ENCODE measurements at places on chromosomes 5 and 9. TPM values are rescaled to one million over a fixed set of nuclear protein-coding genes. Genes with fewer than 3 reads are reported as not detected.

GRCh38 chr9:129608561-129609481, 12.1 kb downstream of the C9orf50 start:
- H3K36me3 ChIP-seq, result no peaks in the 10 kb centered on the region
- H3K4me1 ChIP-seq, result peaks cover 38% of the 10 kb centered on the region
- H3K27ac ChIP-seq, result peak overlapping the region; percentile 86

- no peaks in the 10 kb centered on the region for H3K27me3 ChIP-seq
- H3K4me3 ChIP-seq, result no peak overlapping the region
- DNase-seq, result no peak
- H3K4me1 ChIP-seq, result no peaks in the 10 kb centered on the region
- H3K27ac ChIP-seq, result no peak overlapping the region
These were observed 755.8 kb upstream of the EDIL3 start for GRCh38 chr5:85140471-85140870.

GRCh38 chr9:115594557-115594956, 476.6 kb upstream of the TNC start:
- no peak overlapping the region for H3K27ac ChIP-seq
- no peaks in the 10 kb centered on the region for H3K4me1 ChIP-seq
- no peaks in the 10 kb centered on the region for H3K27me3 ChIP-seq

DNA sequence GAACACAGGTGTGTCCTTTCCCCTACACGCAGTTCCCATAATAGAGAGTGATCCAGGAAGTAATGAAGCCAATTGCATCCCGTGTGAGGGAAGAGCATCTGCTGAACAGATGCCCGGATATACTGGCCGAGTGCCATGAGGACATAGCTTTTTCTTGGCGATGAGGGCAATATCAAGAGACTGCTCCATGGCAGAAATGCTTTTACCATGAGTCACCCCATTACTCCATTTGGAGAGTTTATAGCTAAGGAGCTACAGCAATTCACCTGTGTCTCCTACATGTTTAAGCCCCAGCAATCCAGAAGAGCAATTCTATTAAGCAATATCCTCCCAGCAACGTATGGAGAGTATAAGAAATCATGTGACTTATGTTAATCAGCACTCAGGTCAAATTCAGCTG, 222.0 kb upstream of the KLF4 start:
- no peak overlapping the region for H3K4me3 ChIP-seq
- no peaks in the 10 kb centered on the region for H3K4me1 ChIP-seq
- no peaks in the 10 kb centered on the region for H3K36me3 ChIP-seq
- peak; percentile 89 for DNase-seq
- peak overlapping the region; percentile 61 for H3K27ac ChIP-seq

The ODF2 gene
- total RNA-seq, result 14.1 TPM

The PNPLA7 gene
- total RNA-seq, result 95.4 TPM

The ISCA1 gene
- 38.4 TPM for total RNA-seq

GRCh38 chr5:93209476-93209875, 371.5 kb downstream of the NR2F1-AS1 start:
- H3K4me3 ChIP-seq, result no peak overlapping the region
- DNase-seq, result no peak
- no peaks in the 10 kb centered on the region for H3K4me1 ChIP-seq
- no peak overlapping the region for H3K27ac ChIP-seq

The MED22 gene
- total RNA-seq, result 25.0 TPM

DNA sequence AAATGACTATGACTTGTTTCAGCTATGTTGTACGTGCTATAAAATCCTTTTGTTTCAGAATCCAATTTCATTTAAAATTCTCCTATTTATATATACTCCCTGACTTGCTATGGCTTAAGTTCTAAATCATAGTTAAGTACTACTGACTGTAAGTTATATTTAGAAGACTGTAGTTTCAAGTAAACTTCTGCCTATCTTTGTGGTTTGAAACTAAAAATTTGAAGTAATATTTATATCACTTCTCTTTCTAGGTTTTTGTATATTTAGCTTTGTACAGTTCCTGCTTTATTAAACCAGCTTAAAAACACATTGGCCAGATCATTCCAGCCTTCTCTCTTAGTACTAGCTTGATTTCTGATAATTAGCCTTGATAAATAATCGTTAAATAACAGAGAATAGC, 196.3 kb downstream of the MLLT3 start:
- H3K4me1 ChIP-seq, result no peaks in the 10 kb centered on the region
- H3K27ac ChIP-seq, result no peak overlapping the region
- no peak overlapping the region for H3K4me3 ChIP-seq
- DNase-seq, result no peak

- peak; percentile 94 for DNase-seq
- H3K27me3 ChIP-seq, result no peaks in the 10 kb centered on the region
- no peak overlapping the region for H3K4me3 ChIP-seq
- no peaks in the 10 kb centered on the region for H3K36me3 ChIP-seq
- H3K27ac ChIP-seq, result peak overlapping the region; percentile 96
These were observed 14.2 kb upstream of the RALGDS start for GRCh38 chr9:133135146-133135745.

The TRAF1 gene
- 5.4 TPM for total RNA-seq

The FOXD4L3 gene
- not detected for total RNA-seq

GRCh38 chr5:143694357-143694756, 117.6 kb upstream of the HMHB1 start:
- H3K4me1 ChIP-seq, result no peaks in the 10 kb centered on the region
- DNase-seq, result no peak
- no peak overlapping the region for H3K27ac ChIP-seq

The KIF12 gene
- total RNA-seq, result 37.2 TPM

DNA sequence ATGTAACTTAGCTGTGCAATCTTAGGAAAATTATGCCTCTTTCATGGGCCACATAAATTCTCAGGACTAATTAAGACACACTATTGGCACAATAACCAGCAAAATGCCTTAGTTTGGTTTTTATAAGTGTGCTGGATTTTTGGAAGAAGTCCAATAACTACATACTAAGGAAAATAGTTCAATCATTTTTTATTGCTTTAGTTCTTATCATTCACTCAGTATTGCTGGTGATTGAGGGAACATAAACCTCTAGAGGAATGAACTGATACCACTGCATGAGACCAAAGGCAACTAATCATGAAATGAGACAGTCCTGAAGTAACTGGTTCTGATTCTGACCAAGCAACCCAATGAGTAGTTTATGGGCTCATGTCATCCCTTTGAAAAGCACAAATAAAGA, 571.5 kb downstream of the PDE4D start:
- H3K4me3 ChIP-seq, result no peak overlapping the region
- no peak for DNase-seq
- peak overlapping the region; percentile 20 for H3K27ac ChIP-seq
- no peaks in the 10 kb centered on the region for H3K27me3 ChIP-seq

DNA sequence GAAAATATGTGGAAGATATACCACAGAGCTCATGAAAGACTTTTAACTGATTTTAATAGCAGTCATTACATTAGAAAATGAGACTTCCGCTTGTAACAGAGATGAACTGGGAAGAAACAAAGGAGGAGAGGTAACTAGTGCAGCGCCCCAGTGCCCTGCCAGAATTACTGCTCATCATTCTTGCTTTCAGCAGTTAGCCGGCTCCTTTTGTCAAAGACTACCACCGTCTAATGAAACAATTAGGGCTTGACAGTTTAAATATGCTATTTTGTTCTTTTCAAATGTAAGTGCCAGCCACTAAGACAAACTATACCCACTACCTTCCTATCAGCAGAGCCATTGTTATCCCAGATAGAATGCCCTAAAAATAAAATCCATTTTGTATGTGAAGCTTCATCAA, 328.4 kb downstream of the EFNA5 start:
- H3K4me3 ChIP-seq, result no peak overlapping the region
- no peaks in the 10 kb centered on the region for H3K4me1 ChIP-seq
- no peak for DNase-seq
- no peak overlapping the region for H3K27ac ChIP-seq
- no peaks in the 10 kb centered on the region for H3K27me3 ChIP-seq
- H3K36me3 ChIP-seq, result no peaks in the 10 kb centered on the region

The EXOSC2 gene
- total RNA-seq, result 14.5 TPM

The MSX2 gene
- 1.1 TPM for total RNA-seq

DNA sequence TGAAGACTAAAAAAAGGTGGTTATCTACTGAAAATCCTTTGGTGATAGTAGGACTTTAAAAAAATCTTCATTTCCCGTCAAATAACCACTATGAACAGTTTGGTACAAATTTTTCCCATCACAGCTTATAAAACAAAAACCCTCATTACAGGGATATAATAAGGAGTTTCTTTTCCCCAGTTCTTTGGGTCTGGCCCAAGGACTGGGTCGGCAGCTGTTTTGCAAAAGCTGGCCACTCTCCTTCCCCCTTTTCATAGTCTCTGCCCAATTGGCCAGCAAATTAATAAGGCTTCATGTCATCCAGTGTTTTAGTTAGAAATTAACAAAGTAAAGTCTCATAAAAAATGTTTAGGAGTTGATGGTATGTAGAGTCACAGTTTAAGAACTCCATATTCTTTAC, 47.0 kb upstream of the PDE8B start:
- no peaks in the 10 kb centered on the region for H3K36me3 ChIP-seq
- DNase-seq, result no peak
- no peak overlapping the region for H3K4me3 ChIP-seq
- H3K27ac ChIP-seq, result no peak overlapping the region

The CDO1 gene
- total RNA-seq, result 0.40 TPM

GRCh38 chr9:127137640-127138360, 15.4 kb upstream of the ANGPTL2 start:
- H3K4me3 ChIP-seq, result no peak overlapping the region
- no peaks in the 10 kb centered on the region for H3K27me3 ChIP-seq
- no peak overlapping the region for H3K27ac ChIP-seq
- peaks cover 31% of the 10 kb centered on the region for H3K4me1 ChIP-seq
- no peaks in the 10 kb centered on the region for H3K36me3 ChIP-seq
- DNase-seq, result no peak

DNA sequence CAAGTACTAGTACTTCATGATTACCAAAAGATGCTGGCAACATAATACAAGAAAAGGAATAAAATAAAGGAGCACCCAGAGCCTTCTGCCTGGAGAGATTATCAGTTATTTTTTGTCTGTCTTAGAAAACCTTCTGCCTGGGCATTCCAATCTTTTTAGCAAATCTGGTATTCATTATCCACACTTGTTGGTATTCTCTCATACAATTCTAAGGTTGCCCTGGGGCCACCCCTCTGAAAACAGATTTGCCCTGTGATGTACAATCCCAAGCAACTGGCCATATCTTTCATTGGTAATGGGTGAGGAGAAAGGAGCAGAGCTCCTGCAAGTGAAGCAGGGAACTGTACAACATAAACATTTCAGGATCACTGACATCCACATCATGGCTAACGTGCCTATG, 47.8 kb downstream of the WDR41 start:
- no peak for DNase-seq
- H3K36me3 ChIP-seq, result peaks cover 14% of the 10 kb centered on the region
- H3K27me3 ChIP-seq, result no peaks in the 10 kb centered on the region
- no peak overlapping the region for H3K4me3 ChIP-seq

The FCN2 gene
- total RNA-seq, result not detected

The SPOCK1 gene
- total RNA-seq, result 11.5 TPM

- DNase-seq, result no peak
- no peaks in the 10 kb centered on the region for H3K27me3 ChIP-seq
- H3K36me3 ChIP-seq, result no peaks in the 10 kb centered on the region
- peaks cover 30% of the 10 kb centered on the region for H3K4me1 ChIP-seq
- H3K27ac ChIP-seq, result peak overlapping the region; percentile 69
These were observed 167.2 kb downstream of the RASEF start for GRCh38 chr9:82895822-82896110.

- no peak for DNase-seq
- H3K27ac ChIP-seq, result no peak overlapping the region
- H3K36me3 ChIP-seq, result no peaks in the 10 kb centered on the region
- no peak overlapping the region for H3K4me3 ChIP-seq
- H3K27me3 ChIP-seq, result no peaks in the 10 kb centered on the region
These were observed 187.0 kb upstream of the TRPM3 start for GRCh38 chr9:71308454-71308853.

GRCh38 chr5:172561151-172561550, 79.9 kb upstream of the NEURL1B start:
- no peaks in the 10 kb centered on the region for H3K36me3 ChIP-seq
- no peak for DNase-seq
- peaks cover 12% of the 10 kb centered on the region for H3K4me1 ChIP-seq
- no peak overlapping the region for H3K27ac ChIP-seq

The SLC6A18 gene
- not detected for total RNA-seq

The CHSY3 gene
- total RNA-seq, result 0.37 TPM

- no peaks in the 10 kb centered on the region for H3K4me1 ChIP-seq
- no peak overlapping the region for H3K27ac ChIP-seq
- H3K36me3 ChIP-seq, result no peaks in the 10 kb centered on the region
- H3K27me3 ChIP-seq, result no peaks in the 10 kb centered on the region
- no peak overlapping the region for H3K4me3 ChIP-seq
These were observed 458.9 kb upstream of the C9orf72 start for GRCh38 chr9:28032268-28032590.

GRCh38 chr5:154081246-154081645, 42.5 kb downstream of the MFAP3 start:
- no peaks in the 10 kb centered on the region for H3K36me3 ChIP-seq
- no peak overlapping the region for H3K4me3 ChIP-seq
- no peaks in the 10 kb centered on the region for H3K4me1 ChIP-seq
- no peaks in the 10 kb centered on the region for H3K27me3 ChIP-seq
- DNase-seq, result no peak

DNA sequence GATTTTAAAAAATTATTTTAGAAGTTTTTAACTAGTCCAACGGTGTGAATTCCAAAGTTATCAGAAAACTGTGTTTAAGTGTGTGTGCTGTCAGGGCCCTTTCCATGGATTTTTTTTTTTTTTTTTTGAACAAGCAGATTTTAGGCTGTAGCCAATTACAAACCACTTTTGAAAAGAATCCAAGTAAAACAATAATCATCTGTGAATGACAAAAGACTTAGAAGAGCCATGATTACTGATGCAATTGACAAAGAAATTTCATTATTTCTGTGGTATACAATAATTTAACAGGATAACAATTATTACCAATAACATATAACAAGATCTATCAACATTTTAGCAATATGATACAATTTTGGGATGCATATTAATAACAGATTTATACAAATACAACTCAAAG, 16.2 kb upstream of the PAIP1 start:
- no peaks in the 10 kb centered on the region for H3K36me3 ChIP-seq
- H3K27ac ChIP-seq, result no peak overlapping the region
- H3K4me1 ChIP-seq, result peaks cover 8% of the 10 kb centered on the region
- no peaks in the 10 kb centered on the region for H3K27me3 ChIP-seq

DNA sequence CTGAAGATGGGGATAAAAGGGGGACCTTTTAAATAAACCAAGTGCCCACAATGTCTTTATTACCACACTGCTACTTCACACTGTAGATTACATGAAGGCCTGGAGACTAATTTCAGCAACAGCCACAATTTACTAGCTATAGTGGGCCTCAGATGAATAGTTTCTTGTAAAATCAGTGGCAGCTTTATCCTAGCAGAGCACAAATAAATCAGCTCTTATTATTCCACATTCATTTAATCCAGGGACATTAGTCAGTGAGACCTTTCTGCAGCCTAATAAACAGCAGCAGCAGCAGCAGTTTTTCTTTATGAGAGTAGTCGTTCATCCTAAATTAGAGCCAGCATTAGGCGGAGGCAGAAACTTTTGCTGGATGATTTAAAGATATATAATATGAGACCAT, 542.3 kb downstream of the PSAT1 start:
- no peak overlapping the region for H3K27ac ChIP-seq
- H3K36me3 ChIP-seq, result no peaks in the 10 kb centered on the region
- H3K4me3 ChIP-seq, result no peak overlapping the region
- no peaks in the 10 kb centered on the region for H3K4me1 ChIP-seq
- no peak for DNase-seq
- no peaks in the 10 kb centered on the region for H3K27me3 ChIP-seq

The SPEF2 gene
- 5.1 TPM for total RNA-seq

The NTNG2 gene
- total RNA-seq, result 0.27 TPM

The GPR150 gene
- total RNA-seq, result 0.60 TPM

- peaks cover 6% of the 10 kb centered on the region for H3K4me1 ChIP-seq
- DNase-seq, result no peak
- H3K27ac ChIP-seq, result no peak overlapping the region
- H3K27me3 ChIP-seq, result no peaks in the 10 kb centered on the region
These were observed 73.8 kb downstream of the AMBP start for GRCh38 chr9:114004221-114004716.

Measured in transverse colon (tissue), 4 donors.